ENCODE measurements at places on chromosomes 6 and 20. TPM values are rescaled to one million over a fixed set of nuclear protein-coding genes. Genes with fewer than 3 reads are reported as not detected.

DNA sequence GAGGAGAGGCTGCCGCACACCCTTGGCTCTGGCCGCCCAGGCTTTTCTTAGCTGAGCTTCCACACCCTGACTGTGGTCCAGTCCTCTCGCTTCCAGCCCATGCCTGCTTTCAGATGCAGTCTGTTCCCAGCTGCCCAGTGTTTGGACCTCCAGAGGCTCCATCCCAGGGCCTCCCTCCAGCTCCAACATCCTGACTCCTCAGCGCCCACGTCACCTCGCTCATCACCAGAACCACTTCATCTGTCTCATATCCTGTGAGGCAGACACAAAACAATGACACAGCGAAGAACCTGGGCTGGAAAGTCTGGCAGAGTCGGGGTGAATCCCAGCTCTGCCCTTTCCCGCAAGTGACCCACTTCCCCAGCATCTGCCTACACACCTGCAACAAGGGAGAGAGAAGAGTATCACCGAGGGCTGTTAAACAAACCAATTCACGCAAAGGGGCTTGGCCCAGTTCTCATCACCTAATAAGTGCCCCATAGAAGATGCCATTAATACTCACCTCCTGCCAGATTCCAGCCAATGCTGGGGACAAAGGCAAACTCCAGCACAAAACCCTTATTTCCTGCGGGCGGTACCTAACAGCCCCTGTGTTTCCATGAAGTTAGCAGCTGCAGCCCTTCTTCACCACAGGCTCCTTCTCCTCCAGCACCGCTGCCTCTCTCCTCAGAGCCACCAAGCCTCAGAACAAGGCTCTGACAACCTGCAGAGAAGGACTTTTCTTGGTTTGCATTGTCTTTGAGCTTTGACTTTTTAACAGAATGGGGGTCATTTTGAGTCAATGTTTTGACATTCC, 133.4 kb upstream of the CDH4 start:
- no peak overlapping the region for H3K4me3 ChIP-seq
- H3K4me1 ChIP-seq = peaks cover 7% of the 10 kb centered on the region
- no peak for DNase-seq
- H3K27me3 ChIP-seq = no peaks in the 10 kb centered on the region

TFAP2D gene
- not detected for polyA plus RNA-seq

VNN1 gene
- polyA plus RNA-seq = 11.7 TPM

GRCh38 chr20:56228021-56228420, 20.5 kb upstream of the MC3R start:
- no peaks in the 10 kb centered on the region for H3K36me3 ChIP-seq
- DNase-seq = no peak
- no peak overlapping the region for H3K4me3 ChIP-seq
- H3K4me1 ChIP-seq = no peaks in the 10 kb centered on the region
- H3K27ac ChIP-seq = no peak overlapping the region
- no peaks in the 10 kb centered on the region for H3K27me3 ChIP-seq

- H3K4me1 ChIP-seq = peaks cover 60% of the 10 kb centered on the region
- no peaks in the 10 kb centered on the region for H3K27me3 ChIP-seq
- H3K27ac ChIP-seq = peak overlapping the region; percentile 39
Measured at GRCh38 chr6:17928514-17929430, 58.7 kb downstream of the KIF13A start.

PLCB4 gene
- 0.01 TPM for polyA plus RNA-seq

DNA sequence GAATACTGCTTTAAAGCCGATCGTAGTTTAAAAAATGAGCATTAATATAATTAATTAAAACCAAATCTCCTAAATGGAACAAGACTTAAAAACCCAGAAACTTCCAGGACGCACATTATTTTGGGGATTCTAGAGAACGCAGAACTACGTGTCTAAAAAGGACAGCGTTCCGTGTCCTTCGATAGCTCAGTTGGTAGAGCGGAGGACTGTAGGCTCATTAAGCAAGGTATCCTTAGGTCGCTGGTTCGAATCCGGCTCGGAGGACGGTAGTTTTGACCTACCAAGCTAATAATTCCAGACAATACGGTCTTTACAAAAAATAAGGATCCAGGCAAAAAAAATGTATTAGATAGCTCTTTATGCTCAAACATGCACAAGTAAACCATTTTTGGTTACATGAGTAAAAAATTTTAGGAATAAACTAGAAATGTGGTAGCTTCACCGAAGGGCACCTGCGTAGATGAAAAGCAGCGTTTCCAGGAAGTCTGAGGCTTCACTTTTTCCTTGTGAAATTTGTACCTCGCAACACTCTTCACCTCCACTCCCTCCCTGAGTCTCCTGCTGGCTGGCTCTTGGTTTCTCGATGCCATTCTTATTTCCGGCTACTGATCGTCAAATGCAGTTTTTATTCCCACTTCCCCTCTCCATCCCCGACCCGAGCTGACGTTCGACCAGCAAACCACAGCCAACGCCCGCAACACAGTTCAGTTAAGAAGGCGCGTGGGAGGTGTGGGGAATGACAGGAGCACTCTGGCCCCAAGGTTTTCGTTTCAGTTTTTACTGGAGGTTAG, 19.6 kb upstream of the ABT1 start:
- 0 out of 2 replicates have a peak, but pooled peaks cover 1% of the 10 kb centered on the region for H3K27me3 ChIP-seq
- peak; percentile 75 for DNase-seq
- H3K4me1 ChIP-seq = peaks cover 37% of the 10 kb centered on the region
- H3K4me3 ChIP-seq = peak overlapping the region; percentile 57
- H3K27ac ChIP-seq = no peak overlapping the region
- H3K36me3 ChIP-seq = no peaks in the 10 kb centered on the region

GRCh38 chr6:17311595-17312311, 30.6 kb downstream of the RBM24 start:
- peak; percentile 98 for DNase-seq
- H3K36me3 ChIP-seq = no peaks in the 10 kb centered on the region
- peaks cover 50% of the 10 kb centered on the region for H3K4me1 ChIP-seq
- no peaks in the 10 kb centered on the region for H3K27me3 ChIP-seq

DNA sequence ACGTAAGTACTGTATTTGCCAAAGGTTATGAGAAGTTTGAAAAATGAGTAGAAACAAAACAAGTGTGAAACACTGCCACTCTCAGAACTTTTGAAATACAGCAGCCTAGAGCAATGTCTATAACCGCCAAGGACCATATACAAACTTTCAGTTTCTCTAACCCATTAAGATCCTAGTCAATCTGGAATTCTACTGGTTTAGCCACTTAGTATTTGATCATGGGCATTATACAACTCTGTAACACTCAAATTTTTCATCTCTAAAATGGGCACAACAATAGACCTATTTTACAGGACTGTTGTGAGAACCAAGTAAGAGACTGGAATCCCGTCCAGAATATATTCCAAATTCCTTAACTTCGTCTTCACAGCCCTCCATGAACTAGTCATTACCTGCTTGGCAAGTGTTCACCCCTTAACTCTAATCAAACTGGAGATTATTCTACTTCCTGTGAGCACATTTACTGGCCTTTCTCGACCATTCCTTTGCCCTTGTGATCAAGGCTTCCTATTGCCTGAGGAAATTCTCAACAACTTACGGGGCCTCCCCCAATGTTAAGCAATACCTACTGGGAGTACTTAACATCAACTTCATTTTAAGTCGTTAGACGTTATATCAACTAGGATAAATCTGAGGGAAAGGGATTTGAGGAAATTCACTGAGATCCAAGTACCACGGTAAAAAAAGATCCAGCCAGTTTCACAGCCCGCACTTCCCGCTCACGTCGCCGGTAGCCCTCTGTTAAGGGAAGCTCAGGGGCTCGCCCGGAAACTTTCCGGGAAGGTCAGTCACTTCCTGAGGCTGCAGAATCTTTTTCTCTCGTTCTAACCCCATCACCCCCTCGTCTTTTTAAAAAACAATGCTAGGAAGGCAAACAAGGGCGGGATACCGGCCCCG, 1.1 kb downstream of the EIF2S2 start:
- H3K27ac ChIP-seq = peak overlapping the region; percentile 92
- peaks cover 63% of the 10 kb centered on the region for H3K4me1 ChIP-seq
- peaks cover 31% of the 10 kb centered on the region for H3K36me3 ChIP-seq
- H3K4me3 ChIP-seq = peak overlapping the region; percentile 93

SERINC1 gene
- polyA plus RNA-seq = 93.5 TPM

CCDC170 gene
- 0.67 TPM for polyA plus RNA-seq

DNA sequence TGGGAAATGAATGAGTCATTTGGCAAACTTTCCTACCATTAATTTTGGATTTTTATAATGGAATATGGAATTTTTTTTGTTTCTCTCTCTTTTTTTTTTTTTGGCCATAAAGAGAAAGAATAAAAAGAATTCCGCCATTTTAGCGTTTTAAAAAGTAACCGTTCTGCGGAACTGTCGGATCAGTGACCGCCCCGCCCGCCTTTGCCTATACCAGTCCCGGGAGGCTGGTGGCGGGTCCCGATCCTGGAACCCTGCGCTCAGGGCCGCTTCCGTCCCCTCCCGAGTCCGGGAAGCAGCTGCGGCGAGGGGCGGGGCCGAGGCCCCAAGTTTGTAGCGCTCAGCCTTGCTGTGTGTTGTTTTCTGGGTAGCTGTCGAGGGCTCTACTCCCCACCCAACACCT, 609 bp downstream of the L3MBTL1 start:
- peaks cover 34% of the 10 kb centered on the region for H3K4me1 ChIP-seq
- H3K27me3 ChIP-seq = peaks cover 2% of the 10 kb centered on the region
- H3K36me3 ChIP-seq = no peaks in the 10 kb centered on the region
- no peak for DNase-seq

GRCh38 chr6:158662954-158663624, 13.2 kb downstream of the SYTL3 start:
- H3K27me3 ChIP-seq = peaks cover 65% of the 10 kb centered on the region
- no peak overlapping the region for H3K4me3 ChIP-seq
- no peak overlapping the region for H3K27ac ChIP-seq
- no peaks in the 10 kb centered on the region for H3K4me1 ChIP-seq
- DNase-seq = no peak

GRCh38 chr6:36769183-36769675, 70.0 kb downstream of the CPNE5 start:
- no peaks in the 10 kb centered on the region for H3K4me1 ChIP-seq
- H3K36me3 ChIP-seq = no peaks in the 10 kb centered on the region
- H3K4me3 ChIP-seq = no peak overlapping the region
- no peak overlapping the region for H3K27ac ChIP-seq

DNA sequence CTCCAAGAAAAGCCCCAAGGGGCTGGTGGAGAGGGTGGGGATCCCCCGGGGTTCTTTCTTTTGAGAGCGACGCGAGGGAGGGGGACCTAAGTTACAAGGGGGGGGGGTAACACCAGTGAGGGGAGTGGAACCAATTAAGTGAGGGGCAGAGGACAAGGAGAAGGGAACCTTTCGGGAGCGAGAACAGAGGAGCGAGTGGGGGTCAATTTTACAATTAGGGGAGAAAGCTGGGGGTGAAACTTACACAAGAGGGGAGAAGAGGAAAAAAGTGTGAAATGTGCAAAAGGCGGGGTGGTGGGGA, 548 bp downstream of the SALL4 start:
- H3K27ac ChIP-seq = no peak overlapping the region
- no peaks in the 10 kb centered on the region for H3K36me3 ChIP-seq
- H3K4me1 ChIP-seq = peaks cover 51% of the 10 kb centered on the region
- H3K27me3 ChIP-seq = peaks cover 49% of the 10 kb centered on the region
- DNase-seq = no peak
- H3K4me3 ChIP-seq = peak overlapping the region; percentile 60

GRCh38 chr20:62838128-62838891, 21.5 kb downstream of the COL9A3 start:
- no peak overlapping the region for H3K27ac ChIP-seq
- DNase-seq = peak; percentile 68
- peaks cover 8% of the 10 kb centered on the region for H3K4me1 ChIP-seq
- H3K4me3 ChIP-seq = no peak overlapping the region

DNA sequence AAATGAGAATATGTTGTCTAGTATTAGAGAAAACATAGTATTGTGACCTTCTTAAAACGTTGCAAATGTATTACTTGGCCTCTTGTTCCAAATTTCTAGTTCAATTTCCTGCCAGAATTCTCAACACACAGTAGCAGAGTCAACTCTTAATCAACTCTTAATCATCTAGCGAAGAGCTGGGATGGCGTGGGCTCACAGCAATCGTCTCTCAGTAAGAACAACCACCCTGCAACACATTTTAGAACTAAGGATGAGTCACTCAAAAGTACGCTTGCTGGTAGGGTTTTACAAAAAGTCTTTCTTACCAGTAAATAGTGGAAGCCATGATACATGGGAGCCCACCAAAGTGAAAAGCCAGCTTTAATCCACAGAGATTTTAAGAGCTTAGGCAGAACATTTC, 24.6 kb downstream of the GPR6 start:
- H3K36me3 ChIP-seq = no peaks in the 10 kb centered on the region
- H3K4me3 ChIP-seq = no peak overlapping the region
- no peaks in the 10 kb centered on the region for H3K27me3 ChIP-seq
- H3K27ac ChIP-seq = no peak overlapping the region
- no peaks in the 10 kb centered on the region for H3K4me1 ChIP-seq
- DNase-seq = no peak

GRCh38 chr20:49594143-49594930, 26.4 kb upstream of the PTGIS start:
- DNase-seq = no peak
- no peaks in the 10 kb centered on the region for H3K27me3 ChIP-seq
- no peak overlapping the region for H3K4me3 ChIP-seq

DNA sequence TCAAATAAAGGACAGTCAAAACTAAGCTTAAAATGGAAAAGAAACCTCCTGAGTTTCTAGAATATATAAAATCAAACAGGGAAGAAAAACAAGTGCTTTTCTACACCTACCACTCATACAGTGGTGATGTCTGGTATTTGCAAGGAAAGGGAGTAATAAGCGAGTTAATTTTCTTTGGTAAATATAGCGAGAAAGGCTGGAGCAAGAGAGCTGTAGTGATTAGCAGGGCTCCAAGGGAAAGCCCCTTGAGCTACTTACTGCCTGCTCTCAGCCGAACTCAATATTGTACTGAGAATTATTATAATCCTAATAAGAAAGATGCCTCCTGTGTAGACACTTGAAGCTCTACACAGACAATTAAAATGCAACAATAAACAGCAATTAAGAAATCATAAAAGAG, 296.3 kb downstream of the LAMA2 start:
- no peak overlapping the region for H3K4me3 ChIP-seq
- no peaks in the 10 kb centered on the region for H3K36me3 ChIP-seq
- no peak for DNase-seq
- no peaks in the 10 kb centered on the region for H3K4me1 ChIP-seq
- H3K27ac ChIP-seq = no peak overlapping the region

GRCh38 chr20:45896641-45897161, 5.6 kb downstream of the CTSA start:
- peaks cover 15% of the 10 kb centered on the region for H3K4me1 ChIP-seq
- no peaks in the 10 kb centered on the region for H3K27me3 ChIP-seq
- no peak overlapping the region for H3K4me3 ChIP-seq
- no peak for DNase-seq

- H3K4me3 ChIP-seq = peak within 1 kb of the TSS; percentile 71
- H3K27me3 ChIP-seq = peaks cover 72% of the 10 kb centered on the region
- DNase-seq = no peak
Measured at GRCh38 chr6:35213824-35214756, at the start of gene SCUBE3. SCUBE3 (plus strand) TSS chr6:35213956; CDS start chr6:35214419, 463 bp downstream.

DNA sequence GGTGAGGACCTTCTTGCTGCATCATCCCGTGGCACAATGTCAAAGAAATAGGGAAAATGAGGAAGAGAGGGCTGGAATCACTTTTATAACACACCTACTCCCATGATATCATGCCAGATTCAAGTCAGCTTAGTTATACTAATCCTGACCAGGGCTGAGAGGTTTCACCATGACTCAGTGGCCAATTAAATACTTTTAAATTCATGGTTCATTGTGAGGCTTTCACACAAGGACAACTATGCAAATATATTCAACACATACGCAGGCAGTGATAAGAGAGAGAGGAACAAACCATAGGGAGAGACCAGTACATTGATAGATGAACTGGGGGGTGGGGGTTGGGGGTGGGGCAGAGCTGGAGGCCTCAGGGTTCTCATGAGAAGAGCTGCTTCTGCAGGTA, 313.1 kb downstream of the LRFN2 start:
- no peak overlapping the region for H3K4me3 ChIP-seq
- H3K36me3 ChIP-seq = no peaks in the 10 kb centered on the region
- no peaks in the 10 kb centered on the region for H3K4me1 ChIP-seq
- DNase-seq = no peak
- no peaks in the 10 kb centered on the region for H3K27me3 ChIP-seq

Data from HepG2 (cell line).